Glomerular endothelial cell (primary cell): ENCODE measurements at places on chromosomes 4 and X.

GRCh38 chr4:6461301-6462165, 10.9 kb downstream of the PPP2R2C start:
- no peak for DNase-seq

GRCh38 chr4:80446664-80447063, 111.1 kb downstream of the CFAP299 start:
- DNase-seq = no peak

DNA sequence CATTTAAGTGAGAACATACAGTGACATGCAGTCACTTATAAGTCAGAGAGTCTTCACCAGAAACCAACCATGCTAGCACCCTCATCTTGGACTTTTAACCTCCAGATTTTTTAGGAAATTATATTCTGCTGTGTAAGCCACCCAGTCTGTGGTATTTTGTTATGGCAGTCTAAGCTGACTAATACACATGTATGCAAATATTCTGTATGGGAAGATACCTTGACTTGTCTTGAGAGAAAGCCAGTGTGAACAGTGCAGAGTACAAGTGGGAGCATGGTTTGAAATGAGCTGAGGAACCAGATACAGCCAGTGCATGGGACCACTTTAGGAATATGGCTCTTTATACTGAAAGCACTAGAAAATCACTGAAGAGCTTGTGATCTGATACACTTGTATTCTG, 110.4 kb upstream of the MAP9 start:
- DNase-seq = no peak

GRCh38 chr4:23333946-23334878, 555.6 kb downstream of the PPARGC1A start:
- no peak for DNase-seq

DNA sequence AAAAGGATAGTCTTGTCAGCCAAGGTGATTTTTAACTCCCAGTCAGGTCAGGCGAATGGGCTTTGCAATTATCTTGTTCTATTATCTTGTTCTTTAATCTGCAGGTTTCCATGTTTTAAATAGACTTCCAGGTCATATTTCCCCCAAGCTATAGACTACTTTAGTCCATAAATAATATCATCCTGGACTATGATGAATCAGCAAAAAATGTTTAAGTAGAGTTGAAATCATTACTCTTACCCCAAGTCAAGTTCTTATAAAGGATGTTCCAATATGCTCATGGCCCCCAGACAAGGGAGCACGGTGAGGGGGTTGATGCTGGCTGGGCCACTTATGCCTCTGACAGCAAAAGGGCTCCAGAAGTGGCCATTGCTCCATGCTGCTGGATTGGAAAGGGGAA, 75.1 kb downstream of the SLC2A9 start:
- DNase-seq = no peak

- DNase-seq = peak; percentile 75
Observed at GRCh38 chrX:72181178-72182125, at the start of gene PIN4. PIN4 (plus strand) TSS chrX:72181757; CDS start chrX:72181786, 29 bp downstream.

GRCh38 chr4:47891928-47892327, 22.5 kb downstream of the NFXL1 start:
- DNase-seq = no peak

DNA sequence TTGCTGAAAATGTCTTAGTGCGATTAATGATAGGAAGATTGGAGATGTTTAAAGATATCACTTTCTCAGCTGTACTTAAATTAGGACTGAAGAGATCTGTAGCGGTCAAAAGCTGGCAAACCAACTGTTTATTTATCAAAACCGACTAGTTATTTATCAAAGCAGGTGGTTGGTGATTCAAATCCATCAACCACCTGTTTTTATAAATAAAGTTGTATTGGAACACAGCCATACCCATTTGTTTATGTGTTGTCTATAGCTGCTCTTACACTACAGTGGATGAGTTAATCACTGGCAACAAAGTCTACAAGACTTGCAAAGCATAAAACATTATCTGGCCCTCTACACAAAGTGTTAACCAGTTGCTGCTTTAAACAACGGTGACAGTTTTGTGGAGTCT, 76.8 kb downstream of the IL15 start:
- DNase-seq = no peak

DNA sequence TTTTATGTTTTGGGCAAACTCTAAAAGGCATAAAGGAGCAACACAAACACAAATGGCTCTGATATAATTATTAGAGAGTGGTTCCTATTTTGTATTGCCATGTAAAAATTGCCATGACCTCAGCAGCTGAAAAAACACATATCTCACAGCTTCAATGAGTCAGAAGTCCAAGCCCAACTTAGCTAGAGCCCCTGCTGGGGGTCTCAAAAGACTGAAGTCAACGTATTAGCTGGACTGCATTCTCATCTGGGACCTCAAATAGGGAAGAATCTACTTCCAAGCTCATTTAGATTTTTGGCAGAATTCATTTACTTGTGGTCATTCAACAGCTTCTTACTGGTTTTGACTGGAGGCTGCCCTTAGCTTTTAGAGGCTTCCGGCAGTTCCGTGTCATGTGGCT, 47.4 kb downstream of the FREM3 start:
- DNase-seq = no peak

GRCh38 chr4:24763631-24764297, 31.6 kb upstream of the SOD3 start:
- no peak for DNase-seq

DNA sequence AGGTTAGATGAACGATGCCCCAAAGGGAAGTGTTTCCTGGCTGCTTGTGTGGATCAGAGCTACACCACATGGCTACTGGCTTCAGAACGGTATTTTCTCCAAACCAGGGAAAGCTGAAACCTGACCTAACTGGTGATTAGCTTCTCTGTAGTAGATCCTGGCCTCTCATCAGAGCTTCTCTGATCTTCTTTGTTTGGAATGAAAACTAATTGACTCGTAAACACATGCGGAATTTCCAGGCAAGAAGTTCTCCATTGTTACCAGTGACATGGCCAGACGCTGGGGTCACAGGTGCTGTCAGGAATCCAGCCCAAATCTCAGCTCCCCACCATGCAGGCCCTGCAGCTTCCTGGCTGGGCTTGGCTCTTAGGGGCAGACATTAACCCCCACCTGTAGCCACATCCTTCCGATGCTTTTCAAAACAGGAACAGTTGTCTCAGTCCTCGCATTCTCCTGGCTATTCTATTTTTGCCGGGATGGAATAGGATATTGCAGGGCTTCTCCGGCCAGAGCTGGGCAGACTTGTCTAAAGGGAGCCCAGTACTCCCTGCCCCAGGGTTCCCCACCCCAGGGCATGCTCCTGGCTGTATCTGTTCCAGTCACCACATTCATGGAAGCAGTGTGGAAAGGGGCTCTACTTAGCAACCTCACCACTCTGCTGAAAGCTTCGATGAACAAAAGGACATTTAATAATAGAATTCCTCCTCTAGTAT, 305.4 kb upstream of the F9 start:
- no peak for DNase-seq

DNA sequence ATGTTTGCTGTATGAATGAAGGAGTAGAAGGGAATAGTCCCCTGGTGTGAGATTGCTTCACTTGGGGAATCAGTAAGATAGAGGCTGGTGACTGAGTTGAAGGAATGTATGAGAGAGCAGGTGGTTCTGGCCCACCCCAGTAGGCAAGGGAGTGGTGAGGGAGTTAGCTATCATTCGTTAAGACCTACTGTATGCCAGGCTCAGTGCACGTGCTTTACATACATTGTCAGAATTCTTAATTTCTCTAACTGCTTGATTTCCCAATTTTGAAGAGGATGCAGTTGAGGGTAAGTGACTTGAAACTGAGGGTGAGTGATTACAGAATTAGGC, 700 bp downstream of the VMA21 start:
- no peak for DNase-seq

- no peak for DNase-seq
Observed at GRCh38 chrX:44352758-44353157, 9.3 kb upstream of the EFHC2 start.

GRCh38 chr4:961351-962230, 11.8 kb downstream of the DGKQ start:
- DNase-seq = no peak

DNA sequence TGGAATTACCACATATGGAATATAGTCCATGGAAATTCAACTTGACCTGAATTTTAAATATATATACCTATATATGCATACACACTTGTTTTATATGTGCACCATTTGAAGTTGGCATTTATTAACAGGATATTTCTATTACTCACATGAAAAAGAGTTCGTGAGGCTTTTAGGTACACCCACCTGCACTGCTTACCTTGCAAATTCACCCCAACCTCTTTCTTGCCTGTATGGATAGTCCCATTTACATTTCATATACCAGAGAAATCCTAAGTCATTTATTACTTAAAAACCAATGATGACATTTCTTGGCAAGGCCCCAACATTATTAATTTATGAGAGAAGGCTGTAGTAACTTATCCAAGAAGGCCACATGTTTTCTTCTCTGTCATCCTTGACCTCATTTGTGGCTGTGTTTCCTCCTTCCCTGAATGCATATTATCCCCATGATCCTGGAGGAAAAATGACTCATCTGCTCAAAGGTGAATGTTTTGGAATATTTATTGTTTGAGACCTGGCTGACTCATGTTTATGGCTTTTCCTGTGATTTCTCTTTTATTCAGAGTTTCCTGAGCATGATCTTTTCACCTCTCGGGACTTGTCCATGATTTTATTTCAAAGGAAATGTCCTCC, 62.2 kb upstream of the FAM241A start:
- DNase-seq = peak; percentile 99

DNA sequence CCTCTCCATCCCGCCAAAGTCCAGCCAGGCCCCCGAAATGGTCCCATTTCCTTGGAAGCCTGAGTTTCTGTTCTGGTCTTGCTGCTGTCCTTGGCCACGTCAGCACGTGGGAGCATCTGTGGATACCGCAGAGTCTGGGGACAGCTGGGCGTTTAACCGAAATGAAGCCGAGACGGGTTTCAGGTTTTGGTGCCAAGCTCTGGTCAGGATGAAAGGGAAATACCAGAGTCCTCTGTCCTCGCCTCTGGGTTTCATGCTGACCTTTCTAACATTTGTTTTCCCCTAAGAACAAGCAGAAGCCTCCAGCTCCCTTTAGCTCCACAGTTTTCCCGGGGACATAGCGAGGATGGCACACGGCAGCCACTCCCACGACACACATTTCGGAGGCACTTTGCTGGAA, 19.7 kb downstream of the SHOX start:
- DNase-seq = no peak

GRCh38 chrX:78102091-78102490, 2.0 kb upstream of the PGK1 start:
- no peak for DNase-seq

DNA sequence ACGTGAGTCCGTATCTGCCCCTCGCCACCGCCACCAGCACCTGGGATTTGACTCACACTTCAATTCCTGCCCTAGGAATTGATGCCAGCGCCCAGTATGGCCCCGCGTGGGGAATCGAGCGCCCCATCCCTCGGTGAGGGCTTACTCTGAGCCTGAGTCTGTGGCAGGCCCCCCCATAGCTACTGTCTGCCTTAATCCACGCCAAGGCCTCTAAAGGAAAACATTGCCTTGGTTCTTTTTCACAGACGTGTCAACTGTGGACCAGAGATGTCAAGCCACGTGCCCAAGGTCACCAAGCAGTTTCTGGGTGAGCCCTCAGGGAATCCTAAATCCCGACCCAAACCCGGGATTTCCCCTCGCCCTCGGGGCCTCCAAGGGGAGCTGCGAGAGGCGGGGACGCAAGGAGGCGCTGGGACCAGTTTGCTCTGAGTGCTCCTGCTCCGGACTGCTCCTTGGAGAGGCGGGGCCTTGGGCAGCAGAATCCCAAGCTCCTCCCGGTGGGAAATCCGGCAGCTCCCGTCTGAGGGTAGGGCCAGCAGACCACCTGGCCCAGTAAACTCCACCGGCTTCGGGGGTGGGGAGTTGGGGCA, 12.9 kb downstream of the MSX1 start:
- no peak for DNase-seq

- no peak for DNase-seq
Observed at GRCh38 chrX:111868726-111869638, 7.0 kb upstream of the TRPC5OS start.

DNA sequence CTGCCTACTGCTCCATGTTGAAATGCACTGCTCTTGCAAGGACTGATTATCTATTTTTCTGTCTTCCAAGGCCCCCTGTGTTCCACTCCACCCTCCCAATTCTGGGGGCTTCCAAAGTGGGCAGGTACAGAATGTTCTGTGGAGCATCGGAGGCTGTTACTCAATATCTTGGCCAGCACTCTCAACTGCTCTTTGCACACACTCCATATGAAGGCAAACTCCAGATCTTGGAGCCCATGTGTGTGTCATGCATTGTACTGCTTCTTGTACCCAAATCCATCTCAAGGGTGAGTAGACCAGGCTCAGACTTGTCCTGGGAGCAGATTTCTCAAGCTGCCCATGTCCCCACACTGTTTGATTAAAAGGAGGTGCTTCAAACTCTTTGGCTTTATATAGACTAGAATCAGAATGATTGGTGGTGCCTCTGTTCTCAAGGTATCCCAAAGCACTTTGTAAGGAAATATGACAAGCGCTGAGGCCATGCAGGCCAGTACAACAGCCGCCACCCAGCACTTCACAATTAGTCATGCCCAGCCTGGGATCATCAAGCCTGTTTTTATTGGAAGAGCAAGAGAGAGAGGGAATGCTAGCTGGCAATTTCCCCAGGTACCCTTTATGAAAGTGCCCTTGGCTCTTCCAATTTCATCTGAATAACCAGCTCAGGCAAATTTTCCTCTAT, 44.3 kb downstream of the AR start:
- DNase-seq = no peak

DNA sequence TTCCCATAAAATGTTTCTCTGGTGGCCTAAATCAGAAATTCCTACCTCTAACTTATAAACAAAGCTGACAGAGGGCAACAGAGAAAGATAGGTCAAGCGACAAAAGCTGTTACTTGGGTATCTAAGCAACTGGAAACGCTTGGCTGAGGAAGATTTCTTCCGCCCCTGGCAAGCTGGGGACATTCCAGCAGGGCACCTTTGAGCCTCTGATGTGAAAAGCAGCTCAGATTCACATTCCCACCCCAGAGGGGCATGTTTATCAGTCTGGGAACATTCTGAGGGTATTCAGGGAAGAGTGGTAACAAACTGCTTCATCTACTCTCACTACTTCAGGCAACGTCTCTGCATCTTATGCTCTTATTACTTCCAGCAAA, 3.5 kb upstream of the CDS1 start:
- DNase-seq = no peak

DNA sequence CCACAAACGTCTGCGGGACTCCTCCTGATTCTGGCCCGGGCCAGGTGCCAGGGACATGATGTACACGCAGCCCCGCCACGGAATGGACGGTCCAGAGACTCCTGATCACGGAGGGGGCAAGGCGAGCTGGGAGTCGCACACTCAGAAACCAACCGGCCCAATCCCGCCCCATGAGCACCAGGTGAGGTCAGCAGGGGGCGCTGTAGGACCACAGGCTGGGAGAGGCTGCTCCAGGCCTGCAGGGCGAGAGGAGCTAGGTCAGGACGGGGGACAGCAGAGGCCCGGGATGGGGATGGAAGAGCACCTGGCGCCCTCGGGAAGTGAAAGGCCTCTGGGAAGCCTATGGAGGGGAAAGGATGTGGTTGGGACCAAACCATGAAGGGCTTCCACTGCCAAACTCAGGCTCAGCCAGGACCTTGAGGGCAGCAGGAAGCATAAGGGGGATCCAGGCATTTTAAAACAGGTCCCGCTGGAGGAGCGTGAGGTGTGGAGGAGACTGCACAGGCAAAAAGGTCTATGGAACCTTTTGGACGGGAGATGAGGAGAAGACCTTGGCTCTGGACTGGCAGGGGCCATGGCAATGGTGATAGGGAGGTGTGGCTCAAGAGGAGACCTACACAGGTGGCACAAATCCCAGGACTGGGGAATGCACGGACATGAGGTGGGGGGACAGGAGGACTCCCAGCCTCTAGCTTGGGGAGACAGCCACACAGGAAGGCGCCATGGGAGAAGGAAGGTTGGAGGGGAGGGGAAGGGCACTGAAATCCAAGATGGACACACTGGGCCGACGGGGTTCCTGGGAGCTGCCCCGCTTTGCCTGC, 79.2 kb downstream of the MTMR1 start:
- DNase-seq = no peak
